ENCODE measurements at places on chromosomes 2 and 18.

GRCh38 chr2:45466053-45466452 is 145.0 kb downstream of the SRBD1 start:
- DNase-seq, result no peak

DNA sequence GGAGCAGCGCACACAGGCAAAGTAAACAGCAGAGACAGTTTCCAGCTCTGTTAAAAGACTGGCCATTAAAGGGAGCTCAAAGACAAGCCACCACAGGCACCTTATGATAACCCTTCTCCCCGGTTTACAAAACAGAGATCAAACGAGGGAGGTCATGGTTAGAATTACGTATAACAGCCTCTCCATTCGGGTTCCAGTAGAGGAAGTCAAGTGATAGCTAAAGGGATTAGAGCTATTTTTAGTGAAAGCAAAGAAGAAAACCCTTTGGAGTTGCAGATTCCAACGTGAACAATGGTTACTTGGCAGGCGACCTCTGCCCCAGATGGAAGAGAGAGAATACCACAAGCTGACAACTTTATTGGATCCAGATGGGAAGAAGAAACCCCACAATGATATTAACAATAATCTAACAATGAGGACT is 31.2 kb upstream of the EDAR start:
- DNase-seq, result no peak

DNA sequence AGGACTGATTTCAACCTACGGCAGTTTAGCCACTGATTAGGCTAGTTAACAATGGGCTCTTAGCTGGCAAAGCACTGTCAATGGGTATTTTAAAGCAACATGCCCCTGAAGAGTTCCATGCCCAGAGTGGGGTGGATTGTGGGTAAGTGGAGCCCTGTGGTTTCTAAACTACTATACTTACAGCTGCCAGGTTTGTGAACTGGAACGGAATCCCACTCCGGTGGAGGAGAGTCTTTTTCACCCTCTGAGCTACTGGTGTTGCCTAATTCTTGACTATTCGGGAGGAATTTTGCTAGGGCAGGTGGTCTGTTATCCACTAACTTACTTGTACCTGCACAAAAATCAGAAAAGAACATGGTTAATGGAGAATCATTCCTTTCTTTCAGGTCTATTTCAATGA is 52.6 kb downstream of the ZAP70 start:
- no peak for DNase-seq

GRCh38 chr18:79374408-79375171 is 21.1 kb upstream of the NFATC1 start:
- DNase-seq, result no peak

GRCh38 chr2:136235546-136235945 is 117.6 kb upstream of the CXCR4 start:
- DNase-seq, result no peak

All from WERI-Rb-1 (cell line).